Suprapubic skin (tissue), 4 donors: ENCODE measurements at places on chromosomes 4 and X. TPM values are rescaled to one million over a fixed set of nuclear protein-coding genes. Genes with fewer than 3 reads are reported as not detected.

The CRLF2 gene
- total RNA-seq = not detected

The PLP1 gene
- total RNA-seq = 14.7 TPM

The CPLX1 gene
- not detected for total RNA-seq

The SPANXA2 gene
- total RNA-seq = not detected

DNA sequence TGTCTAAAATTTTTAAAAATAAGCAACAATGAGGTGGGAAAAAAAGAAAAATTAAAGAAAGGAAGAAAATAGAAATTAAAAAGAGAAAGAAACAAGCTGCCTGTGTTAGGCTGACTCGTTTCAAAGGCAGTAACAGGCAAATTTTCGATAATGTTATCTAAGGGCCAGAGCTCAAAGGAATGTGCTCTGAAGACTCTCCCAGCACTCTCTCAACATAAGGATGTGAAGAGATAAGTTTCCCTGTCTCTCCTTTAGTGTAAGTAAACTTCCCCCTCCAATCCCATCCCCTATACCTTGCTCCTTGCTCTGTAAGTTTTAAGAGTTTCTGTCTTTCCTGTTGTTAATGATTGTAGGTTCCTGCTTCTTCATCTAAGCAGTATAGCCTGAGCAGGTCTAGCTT, 172.8 kb downstream of the TEX13C start:
- DNase-seq = no peak

The UBL4A gene
- total RNA-seq = 44.4 TPM

The TSPAN7 gene
- 25.7 TPM for total RNA-seq

GRCh38 chrX:9708923-9709553, 56.6 kb downstream of the GPR143 start:
- DNase-seq = no peak

The PWWP3B gene
- total RNA-seq = 0.38 TPM

DNA sequence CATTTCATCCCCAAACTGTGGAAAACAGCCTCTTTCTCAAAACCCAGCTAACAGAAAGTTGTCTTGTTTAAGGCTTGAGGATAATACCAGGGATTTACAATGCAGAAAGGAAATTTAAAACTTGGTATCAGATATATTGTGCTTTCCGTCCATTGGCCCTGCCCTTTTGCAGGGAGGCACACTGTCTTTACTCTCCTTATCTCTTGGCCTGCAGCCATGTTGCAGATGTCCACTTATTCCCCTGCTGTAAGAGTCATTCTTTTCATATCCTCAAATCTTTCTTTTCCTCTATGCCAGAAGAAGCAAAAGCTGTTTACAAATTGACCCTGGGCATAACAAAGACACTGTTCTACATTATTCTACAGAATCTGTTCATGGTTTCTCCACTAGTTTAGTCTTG, 75.6 kb upstream of the DYNLT3 start:
- no peak for DNase-seq
